ENCODE measurements at places on chromosomes 1 and 21.

DNA sequence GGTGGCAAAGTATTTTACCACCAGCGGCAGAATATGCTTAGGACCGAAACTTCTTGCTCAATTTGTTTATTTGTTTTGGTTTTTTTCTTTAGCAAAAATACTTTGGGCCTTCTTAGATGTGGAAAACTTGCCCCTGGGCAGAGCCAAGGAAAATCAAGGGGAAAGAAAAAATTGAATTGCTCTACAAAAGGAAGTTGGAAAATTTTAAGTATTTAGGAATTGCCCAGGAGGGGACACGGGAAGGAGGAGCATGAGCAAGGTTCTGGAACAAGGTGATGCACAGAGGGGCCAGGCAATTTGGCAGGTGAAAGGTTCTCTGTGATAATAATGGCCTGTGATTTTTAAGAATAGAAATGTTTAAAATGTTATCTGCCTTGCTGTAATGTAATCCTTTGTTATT is 28.6 kb downstream of the SGIP1 start:
- DNase-seq, result no peak

DNA sequence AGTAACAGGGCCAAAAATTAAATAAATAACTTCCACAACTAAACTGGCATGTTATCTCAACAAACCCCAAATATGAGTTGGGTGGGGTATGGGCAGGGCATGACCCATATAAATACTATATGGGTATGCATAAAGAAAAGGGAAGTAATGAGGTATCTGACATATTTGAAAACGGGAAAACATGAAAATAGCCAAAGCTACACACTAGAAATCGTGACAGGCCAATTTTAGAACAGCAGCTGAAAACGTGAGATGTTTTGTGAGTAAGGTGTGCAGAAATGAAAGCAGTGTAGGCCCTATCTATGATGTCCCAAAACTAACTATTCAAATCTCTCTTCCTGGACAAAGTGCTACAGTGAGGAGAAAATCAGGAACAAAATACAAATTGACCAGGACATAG is 537.9 kb upstream of the NR5A2 start:
- no peak for DNase-seq

DNA sequence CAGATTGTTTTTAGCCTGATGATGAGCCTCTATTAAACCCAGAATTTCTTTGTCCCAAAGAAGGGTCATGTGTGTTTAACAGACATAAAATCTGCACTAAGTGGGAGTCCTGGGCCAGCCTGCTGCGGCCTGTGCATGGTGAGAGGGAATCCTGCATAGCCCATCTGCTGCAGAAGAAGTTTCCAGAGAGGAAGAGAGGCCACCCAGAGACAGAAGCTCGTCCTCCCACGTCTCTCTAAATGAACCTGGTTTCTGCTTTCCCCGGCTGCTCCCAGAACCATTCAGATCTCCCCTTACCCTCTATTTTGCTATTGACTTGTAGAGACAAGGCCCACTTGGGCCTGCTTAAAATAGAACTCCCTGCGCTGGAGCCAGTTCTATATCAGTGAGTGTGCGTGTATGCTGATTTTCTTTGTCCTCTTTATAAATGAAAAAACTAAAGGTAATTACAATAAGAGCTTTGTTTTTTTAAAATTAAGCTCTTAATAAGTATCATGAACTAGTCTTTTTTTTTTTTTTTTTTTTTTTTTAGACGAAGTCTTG is 142.8 kb upstream of the RAB4A start:
- DNase-seq, result no peak

- DNase-seq, result no peak
These were observed 48.7 kb downstream of the TNN start for GRCh38 chr1:175116210-175116798.

DNA sequence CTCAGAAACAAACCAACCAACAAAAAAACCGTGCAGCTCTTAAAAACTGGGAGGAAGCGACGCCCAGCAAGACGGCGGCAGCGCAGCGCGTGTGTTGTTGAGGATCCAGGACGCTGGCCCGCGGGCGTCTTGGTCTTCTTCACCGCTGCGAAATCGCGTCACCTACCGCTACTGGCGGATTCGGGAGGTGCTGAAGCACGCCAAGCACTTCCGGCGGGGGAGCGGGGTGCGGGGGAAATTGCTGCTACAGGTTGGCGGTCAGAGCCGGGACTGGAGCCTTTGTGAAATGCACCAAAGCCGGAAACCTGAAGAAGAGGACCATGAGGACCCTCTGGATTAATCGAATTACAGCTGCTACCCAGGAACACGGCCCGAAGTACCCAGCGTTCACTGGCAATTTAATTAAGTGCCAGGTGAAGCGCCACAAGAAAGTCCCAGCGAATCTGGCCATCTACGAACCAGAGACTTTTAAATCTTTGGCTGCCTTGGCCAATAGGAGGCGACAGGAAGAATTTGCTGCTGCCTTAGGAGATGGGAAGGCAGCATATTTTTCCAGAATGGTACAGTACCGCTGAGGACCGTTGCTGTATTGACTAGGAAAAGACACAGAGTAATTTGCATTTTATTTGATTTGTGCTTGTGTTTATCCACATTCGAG is 11.9 kb upstream of the RIPPLY3 start:
- no peak for DNase-seq

GRCh38 chr1:245258271-245258920 is 103.6 kb downstream of the KIF26B start:
- no peak for DNase-seq

- DNase-seq, result no peak
These were observed 198.7 kb downstream of the NPHP4 start for GRCh38 chr1:5793516-5793915.

DNA sequence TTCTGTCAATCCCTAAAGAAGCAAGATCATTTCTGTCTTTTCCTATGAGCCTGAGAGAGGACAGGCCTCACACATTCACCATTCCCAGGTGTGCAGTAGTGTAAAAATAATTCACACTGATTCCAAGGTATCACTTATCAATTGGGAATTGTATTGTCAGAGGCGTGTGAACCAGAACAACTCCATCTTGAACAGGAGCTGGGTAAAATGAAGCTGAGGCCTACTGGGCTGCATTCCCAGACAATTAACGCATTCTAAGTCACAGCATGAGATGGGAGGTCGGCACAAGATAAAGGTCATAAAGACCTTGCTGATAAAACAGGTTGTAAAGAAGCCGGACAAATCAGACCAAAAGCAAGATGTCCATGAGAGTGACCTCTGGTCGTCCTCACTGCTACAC is 239.2 kb downstream of the SMYD3 start:
- DNase-seq, result no peak

DNA sequence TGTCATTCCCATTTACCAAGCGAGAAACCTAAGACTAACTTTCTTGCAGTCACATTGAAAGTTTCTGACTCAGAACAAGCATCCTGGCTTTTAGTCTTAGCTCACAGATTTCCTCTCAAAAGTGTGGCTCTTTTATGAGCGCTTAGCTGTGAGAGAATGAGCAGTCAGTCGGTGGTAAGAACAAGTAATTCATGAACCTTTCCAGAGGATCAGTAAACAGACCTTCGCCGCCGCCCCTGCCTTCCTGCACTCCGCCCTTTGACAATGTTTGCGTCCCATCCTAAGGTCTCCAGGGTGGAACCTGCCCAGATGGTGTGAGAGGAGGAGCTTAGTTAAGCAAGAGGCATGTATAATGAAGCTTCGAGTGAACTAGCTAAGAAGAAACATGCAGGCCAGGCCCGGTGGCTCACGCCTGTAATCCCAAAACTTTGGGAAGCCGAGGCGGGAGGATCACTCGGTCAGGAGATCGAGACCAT is 142.4 kb downstream of the GLUL start:
- no peak for DNase-seq

- DNase-seq, result no peak
These were observed 66.3 kb downstream of the TAS1R2 start for GRCh38 chr1:18793164-18793563.

GRCh38 chr1:53942127-53942957 is 3.2 kb downstream of the IFT25 start:
- DNase-seq, result no peak

DNA sequence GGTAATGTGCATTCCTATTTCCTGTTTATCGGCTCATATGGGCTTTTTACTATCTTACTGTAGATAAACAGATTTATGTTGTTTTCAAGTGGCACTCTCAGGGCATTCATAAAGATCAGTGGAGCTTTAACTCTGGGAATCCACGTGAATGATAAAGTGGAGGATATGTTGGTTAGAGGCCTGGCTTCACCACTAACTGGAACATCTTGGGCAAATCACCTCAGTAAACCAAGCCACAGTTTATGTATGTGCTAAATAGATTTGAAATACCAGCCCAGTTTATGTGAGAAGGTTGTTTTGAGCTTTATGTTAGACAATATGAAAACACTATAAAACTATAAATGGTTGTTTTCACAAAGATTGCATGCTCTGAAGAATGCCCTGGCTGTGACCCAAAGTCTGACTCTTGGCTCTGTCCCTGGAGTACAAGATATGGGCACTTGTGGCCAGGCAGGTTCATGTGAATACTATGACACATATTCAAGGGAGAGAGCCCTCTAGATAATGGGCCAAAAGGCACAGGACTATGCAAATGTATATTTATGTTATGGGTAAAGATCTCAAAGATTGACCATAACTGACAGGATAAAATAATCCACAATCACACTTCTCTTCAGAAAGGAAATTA is 36.7 kb downstream of the FAM163A start:
- DNase-seq, result no peak

- no peak for DNase-seq
These were observed 144.2 kb upstream of the BEND5 start for GRCh38 chr1:48920851-48921250.

- DNase-seq, result no peak
These were observed 32.4 kb downstream of the STYXL2 start for GRCh38 chr1:167126317-167126716.

DNA sequence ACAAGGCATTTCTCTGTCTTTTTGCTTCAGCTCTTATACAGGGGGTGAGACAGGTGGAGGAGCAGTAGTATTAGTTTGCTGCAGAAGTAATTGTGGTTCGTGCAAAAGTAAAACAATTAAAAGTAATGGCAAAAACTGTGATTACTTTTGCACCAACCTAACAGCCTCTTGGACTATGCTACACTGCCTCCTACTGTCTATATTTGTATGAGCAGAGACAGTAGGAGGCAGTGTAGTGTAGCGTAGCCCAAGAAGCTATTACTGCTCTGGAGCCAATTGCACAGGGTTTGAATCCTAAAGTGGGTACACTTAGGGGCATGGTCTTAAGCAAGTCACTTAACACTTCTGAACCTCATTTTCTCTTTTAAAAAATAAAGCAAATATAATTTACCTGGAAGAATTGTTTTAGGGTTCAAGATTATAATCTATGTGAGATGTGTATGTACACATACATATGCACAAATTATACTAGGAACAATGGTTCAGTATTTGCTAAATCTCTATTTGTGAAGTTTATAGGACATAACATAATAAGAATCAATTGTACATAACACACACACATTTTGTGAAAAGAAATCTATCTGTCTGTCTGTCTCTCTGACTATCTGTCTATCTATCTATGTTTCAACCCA is 103.8 kb downstream of the BRINP3 start:
- DNase-seq, result no peak

DNA sequence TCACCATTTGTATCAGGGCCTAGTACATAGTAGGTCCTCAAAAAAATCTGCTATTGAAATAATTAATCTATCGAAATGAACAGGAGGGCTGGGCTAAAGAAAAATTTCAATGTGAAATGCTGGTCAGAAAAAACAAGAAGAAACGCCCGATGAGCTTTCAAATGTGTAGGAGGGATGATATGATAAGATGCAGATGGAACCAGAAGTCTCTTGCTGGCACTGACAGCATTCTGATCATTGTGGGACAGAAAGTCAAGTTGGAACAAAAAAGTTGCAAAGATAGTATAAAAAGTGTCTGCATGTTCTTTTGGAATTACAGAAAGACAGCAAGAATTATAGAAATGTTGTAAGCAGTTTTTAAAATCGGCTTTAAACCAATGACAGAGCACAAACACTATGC is 11.1 kb downstream of the G0S2 start:
- no peak for DNase-seq

DNA sequence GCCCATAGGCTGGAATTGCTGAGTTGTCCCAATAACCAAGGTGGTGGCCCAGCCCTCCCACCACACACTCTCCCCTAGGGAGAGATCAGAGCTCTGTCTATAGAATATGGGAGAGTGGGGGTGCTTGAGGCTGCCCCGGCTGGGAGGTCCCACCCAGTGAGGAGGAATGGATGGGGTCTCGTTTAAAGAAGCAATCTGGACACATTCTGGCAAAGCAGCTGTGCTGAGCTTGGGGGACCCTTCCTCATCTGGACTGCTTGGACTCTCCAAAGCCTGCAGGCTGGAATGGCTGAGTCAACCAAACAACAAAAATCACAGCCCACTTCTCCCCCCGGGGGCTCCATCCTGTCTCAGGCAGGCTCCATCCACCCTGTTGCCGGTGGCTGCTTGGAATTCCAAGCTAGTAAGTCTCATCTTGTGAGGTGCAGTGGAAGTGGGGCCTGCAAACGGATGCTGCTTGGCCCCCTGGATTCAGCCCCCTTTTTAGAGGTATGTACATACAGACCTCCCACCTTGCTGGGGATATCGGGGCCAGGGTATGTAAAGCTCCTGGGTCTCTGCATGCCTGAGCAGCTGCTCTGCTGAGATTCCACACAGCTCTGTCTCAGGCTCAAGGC is 67.1 kb upstream of the FAM78B start:
- no peak for DNase-seq

DNA sequence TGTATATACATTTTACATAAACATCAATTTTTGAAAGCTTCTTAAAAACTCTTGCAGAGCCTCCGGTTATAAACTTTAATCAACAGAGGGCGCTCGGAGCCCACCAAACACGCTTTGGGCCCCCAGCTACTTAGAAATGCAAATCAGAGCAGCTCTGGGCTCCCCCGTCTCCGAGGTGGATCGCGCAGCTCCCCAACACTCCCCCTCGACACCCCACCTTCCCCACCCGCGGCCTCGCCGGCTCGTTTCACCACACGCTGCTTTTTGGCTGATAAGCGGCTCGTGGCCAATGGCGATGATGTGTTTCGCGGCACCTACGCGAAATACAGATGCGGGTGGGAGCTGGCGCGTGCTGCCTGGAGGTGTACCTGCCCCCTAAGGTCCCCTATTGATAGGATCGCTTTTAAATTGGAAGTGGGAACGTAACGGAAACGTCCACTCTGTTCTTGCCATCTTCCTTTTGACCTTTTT is 1.7 kb upstream of the KIF26B start:
- DNase-seq, result peak; percentile 17

DNA sequence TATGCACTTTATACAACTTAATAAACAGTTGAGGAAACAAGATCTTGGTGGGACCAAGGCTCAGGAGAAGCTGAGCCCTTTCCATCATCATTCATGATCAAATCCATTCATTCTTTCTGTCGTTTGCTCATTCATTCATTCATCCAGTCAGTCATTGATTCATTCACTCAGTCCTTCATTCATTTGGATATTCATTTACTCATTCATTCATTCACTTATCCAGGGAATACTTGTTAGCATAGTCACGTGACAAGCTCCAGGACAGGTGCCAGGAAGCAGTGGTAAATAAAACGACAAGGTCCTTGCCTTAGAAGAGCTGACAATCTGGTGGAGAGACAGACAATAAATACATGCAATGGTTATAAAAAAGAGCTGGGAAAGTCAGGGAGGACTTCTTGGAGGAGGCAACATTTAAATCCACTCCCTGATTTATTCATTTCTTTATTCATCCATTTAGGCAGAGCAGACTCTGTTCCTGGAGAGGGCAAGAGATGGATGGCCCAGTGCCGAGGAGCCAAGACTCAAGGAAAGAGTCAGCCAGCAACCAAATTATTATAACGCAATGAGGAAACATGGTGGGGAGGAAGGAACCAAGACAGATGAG is 74.1 kb upstream of the CASZ1 start:
- DNase-seq, result no peak

GRCh38 chr1:75203415-75204277 is 69.5 kb downstream of the LHX8 start:
- DNase-seq, result no peak

- DNase-seq, result no peak
These were observed 149.2 kb downstream of the OMA1 start for GRCh38 chr1:58397187-58397820.

Data from activated T-helper 1 cell treated with anti-CD3 and anti-CD28 coated beads, Interleukin-2, amount 50 U/mL, for 16 hours (primary cell).